ENCODE measurements at places on chromosomes 3 and 15. TPM values are rescaled to one million over a fixed set of nuclear protein-coding genes. Genes with fewer than 3 reads are reported as not detected.

- DNase-seq, result no peak
Observed at GRCh38 chr15:86773736-86774135, 694.1 kb downstream of the AGBL1 start.

DNA sequence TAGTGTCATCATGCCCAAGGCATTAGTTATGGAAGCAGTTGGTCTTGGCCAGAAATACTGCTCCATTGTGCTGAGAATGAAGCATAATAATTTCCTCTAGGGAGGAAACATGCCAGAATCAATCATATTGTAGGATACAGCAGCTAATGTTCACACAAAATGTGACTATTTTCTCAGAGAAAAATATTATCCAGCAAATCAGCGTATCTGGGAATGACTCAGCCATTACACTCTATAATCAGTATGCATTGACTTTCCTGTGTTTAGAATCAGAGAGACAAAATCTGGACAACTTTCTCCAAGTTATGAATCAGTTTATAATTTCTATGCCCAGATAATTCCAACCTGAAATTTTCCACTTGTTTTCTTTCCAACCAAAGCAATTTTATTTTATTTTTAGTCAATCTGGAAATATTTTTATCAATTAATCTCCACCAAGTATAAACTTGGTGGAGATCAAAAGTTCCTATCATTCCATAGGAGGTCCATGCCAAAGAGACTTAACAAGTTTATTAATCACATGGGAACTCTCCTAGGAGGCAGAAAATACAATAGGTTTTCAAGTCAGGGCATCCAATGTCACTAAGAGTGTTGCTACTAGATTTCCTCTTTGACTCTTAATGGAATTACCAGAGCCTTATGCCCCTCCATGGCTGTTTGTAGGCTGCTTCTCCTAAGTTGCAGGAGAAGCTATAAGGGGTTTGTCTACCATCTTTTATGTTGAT lies 36.4 kb downstream of the SUCNR1 start:
- DNase-seq, result no peak

- DNase-seq, result peak; percentile 58
Observed at GRCh38 chr15:72169921-72170611, 27.5 kb downstream of the GRAMD2A start.

- DNase-seq, result no peak
Observed at GRCh38 chr15:69784798-69785566, 312.7 kb downstream of the TLE3 start.

DNA sequence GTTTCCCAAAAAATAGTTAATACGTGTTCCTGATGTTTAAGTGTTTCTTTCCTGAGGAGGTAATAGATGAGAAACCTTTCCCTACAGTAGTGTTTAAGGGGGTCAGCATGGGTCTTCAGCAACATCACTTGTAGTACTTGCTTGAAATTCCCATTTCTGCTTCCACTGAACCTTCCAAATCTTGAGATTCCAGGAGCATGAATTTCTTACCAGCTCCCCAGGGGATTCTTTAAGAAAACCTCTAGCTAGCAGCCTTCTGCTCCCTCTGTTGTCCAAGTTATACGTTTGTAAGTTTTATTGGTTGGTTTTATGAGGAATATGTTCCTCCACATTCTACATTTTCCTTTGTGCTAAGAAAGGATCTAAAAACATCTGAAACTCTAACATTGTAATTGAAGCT lies 38.2 kb upstream of the ACP3 start:
- no peak for DNase-seq

GRCh38 chr15:57322602-57323250 lies 53.6 kb upstream of the CGNL1 start:
- no peak for DNase-seq

- DNase-seq, result no peak
Observed at GRCh38 chr15:45640616-45641015, 5.8 kb downstream of the SQOR start.

DNA sequence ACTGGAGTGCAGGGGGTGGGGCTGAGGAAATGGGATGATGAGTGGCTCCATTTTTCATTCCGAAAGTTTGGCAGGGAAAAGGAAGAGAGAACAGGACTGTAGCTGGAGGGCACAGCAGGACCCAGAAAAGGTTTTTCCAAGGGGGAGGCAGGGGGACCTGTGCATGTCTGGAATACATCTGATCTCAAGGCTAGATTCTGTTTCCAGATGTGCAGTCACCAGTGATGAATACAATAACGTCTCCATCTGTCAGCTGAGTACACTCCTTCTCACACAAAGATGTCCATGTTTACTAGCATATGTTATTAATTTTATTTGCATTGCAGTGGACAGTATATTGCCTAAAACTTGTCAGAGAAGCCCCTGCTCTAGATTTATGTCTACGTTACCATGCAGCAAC lies 39.9 kb upstream of the PRTG start:
- no peak for DNase-seq

- DNase-seq, result no peak
Observed at GRCh38 chr15:100781961-100782530, 97.6 kb upstream of the ALDH1A3 start.

DNA sequence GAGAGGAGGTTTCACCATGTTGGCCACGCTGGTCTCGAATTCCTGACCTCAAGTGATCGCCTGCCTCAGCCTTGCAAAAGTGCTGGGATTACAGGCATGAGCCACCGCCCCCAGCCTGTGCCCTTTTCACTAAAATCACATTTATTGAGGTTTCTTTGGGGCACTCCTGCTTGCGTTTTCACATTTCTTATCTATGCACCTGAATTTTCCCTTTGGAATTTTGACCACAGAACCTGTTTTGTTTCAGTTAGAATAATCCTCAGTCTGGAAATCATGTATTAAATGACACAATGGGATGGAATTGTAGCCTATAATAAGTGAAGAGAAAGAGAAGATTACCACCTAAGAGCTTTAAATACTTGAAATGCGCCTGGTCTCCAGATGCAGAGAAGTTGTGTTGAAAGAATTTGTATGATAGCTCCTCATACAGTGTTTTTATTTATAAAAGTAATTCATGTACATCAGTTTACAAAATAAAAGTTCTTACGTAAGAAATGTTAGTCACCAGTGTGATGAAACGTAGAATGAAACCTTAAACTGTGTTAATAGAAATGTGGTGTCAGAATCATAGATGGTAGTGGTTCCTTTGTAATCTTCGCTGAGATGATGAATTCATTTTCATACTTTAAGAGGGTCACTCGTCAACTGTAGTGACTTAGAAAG lies 107.0 kb downstream of the TCF12 start:
- DNase-seq, result no peak

- DNase-seq, result no peak
Observed at GRCh38 chr15:86483936-86484335, 404.3 kb downstream of the AGBL1 start.

Gene TM2D3
- 54.6 TPM for total RNA-seq

Gene CCR8
- total RNA-seq, result not detected

Gene CPEB1
- 1.1 TPM for total RNA-seq

Gene SLC15A2
- total RNA-seq, result 5.5 TPM

Gene C3orf85
- total RNA-seq, result not detected
